Activated T-helper 2 cell treated with anti-CD3 and anti-CD28 coated beads, Interferon-gamma antibody, Interleukin-2, Interleukin-4, amounts not matched to agents 10 μg/mL and 5 μg/mL and 100 μg/mL, durations not matched to agents 14 hours and 24 hours and 36 hours (primary cell): ENCODE measurements at places on chromosomes 16 and 17. TPM values are rescaled to one million over a fixed set of nuclear protein-coding genes. Genes with fewer than 3 reads are reported as not detected.

- H3K27me3 ChIP-seq: peaks cover 2% of the 10 kb centered on the region
- DNase-seq: no peak
Observed at GRCh38 chr17:15231851-15232516, 33.1 kb downstream of the PMP22 start.

- H3K4me3 ChIP-seq: no peak overlapping the region
- H3K27ac ChIP-seq: no peak overlapping the region
- H3K36me3 ChIP-seq: no peaks in the 10 kb centered on the region
- DNase-seq: no peak
Observed at GRCh38 chr17:57948555-57949420, 6.4 kb downstream of the CUEDC1 start.

GRCh38 chr17:17752089-17752820 lies 71.0 kb downstream of the RAI1 start:
- DNase-seq: peak; percentile 96
- H3K4me1 ChIP-seq: peaks cover 39% of the 10 kb centered on the region
- H3K27me3 ChIP-seq: no peaks in the 10 kb centered on the region
- H3K36me3 ChIP-seq: no peaks in the 10 kb centered on the region
- H3K4me3 ChIP-seq: peak overlapping the region; percentile 89

Gene SLC25A39
- 132 and 141 TPM in 2 replicates for total RNA-seq
